ENCODE measurements at places on chromosomes 16 and 17. TPM values are rescaled to one million over a fixed set of nuclear protein-coding genes. Genes with fewer than 3 reads are reported as not detected.
A peak's percentile ranks its signal among the peaks of the same experiment; 100 is the strongest.

GRCh38 chr16:13154799-13155198 lies 253.4 kb downstream of the SHISA9 start:
- H3K36me3 ChIP-seq: no peaks in the 10 kb centered on the region
- no peak overlapping the region for H3K4me3 ChIP-seq
- H3K27me3 ChIP-seq: peaks cover 8% of the 10 kb centered on the region
- H3K27ac ChIP-seq: no peak overlapping the region
- H3K4me1 ChIP-seq: no peaks in the 10 kb centered on the region
- DNase-seq: no peak

GRCh38 chr17:40596261-40596919 lies 31.1 kb upstream of the CCR7 start:
- H3K27me3 ChIP-seq: no peaks in the 10 kb centered on the region
- peak overlapping the region; percentile 79 for H3K4me3 ChIP-seq
- no peaks in the 10 kb centered on the region for H3K36me3 ChIP-seq

DNA sequence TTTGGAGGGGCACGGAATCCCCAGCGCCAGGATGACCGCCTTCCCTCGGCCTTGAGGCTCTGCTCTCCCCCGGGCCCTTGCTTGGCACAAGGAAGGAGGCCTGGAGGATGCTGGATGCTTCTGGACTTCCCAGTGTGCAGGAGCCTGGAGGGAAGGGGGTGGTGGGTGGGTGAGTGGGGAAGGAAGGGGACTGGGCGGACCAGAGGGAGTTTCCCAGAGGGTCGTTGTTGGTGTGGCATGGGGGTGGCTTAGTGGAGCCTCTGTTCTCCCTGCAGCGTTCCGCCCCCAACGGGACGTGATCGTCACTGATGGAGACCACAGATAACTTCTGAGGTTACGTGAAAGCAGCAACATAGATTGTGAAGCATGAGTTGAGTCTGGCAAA lies 140.0 kb downstream of the IRF8 start:
- peaks cover 2% of the 10 kb centered on the region for H3K4me1 ChIP-seq
- H3K4me3 ChIP-seq: no peak overlapping the region
- peak overlapping the region; percentile 72 for H3K27ac ChIP-seq
- H3K36me3 ChIP-seq: no peaks in the 10 kb centered on the region
- DNase-seq: no peak

GRCh38 chr16:11104168-11105037 lies 151.6 kb downstream of the SOCS1 start:
- H3K27me3 ChIP-seq: no peaks in the 10 kb centered on the region
- no peak for DNase-seq
- peaks cover 34% of the 10 kb centered on the region for H3K4me1 ChIP-seq
- no peaks in the 10 kb centered on the region for H3K36me3 ChIP-seq

- H3K36me3 ChIP-seq: no peaks in the 10 kb centered on the region
- H3K4me1 ChIP-seq: no peaks in the 10 kb centered on the region
Observed at GRCh38 chr16:22932032-22932771, 118.2 kb downstream of the HS3ST2 start.

GRCh38 chr16:57899771-57900661 lies 70.9 kb downstream of the CNGB1 start:
- H3K36me3 ChIP-seq: no peaks in the 10 kb centered on the region
- peak; percentile 67 for DNase-seq
- no peak overlapping the region for H3K4me3 ChIP-seq
- H3K4me1 ChIP-seq: peaks cover 7% of the 10 kb centered on the region
- H3K27me3 ChIP-seq: peaks cover 8% of the 10 kb centered on the region

- peak overlapping the region; percentile 93 for H3K27ac ChIP-seq
- no peak for DNase-seq
- no peaks in the 10 kb centered on the region for H3K36me3 ChIP-seq
- no peaks in the 10 kb centered on the region for H3K27me3 ChIP-seq
Observed at GRCh38 chr17:10115536-10115932, 82.9 kb downstream of the GAS7 start.

- H3K4me1 ChIP-seq: no peaks in the 10 kb centered on the region
- no peak overlapping the region for H3K4me3 ChIP-seq
- H3K27me3 ChIP-seq: peaks cover 12% of the 10 kb centered on the region
- peaks cover 2% of the 10 kb centered on the region for H3K36me3 ChIP-seq
- H3K27ac ChIP-seq: no peak overlapping the region
- DNase-seq: no peak
Observed at GRCh38 chr17:15918661-15919259, 26.2 kb upstream of the ADORA2B start.

DNA sequence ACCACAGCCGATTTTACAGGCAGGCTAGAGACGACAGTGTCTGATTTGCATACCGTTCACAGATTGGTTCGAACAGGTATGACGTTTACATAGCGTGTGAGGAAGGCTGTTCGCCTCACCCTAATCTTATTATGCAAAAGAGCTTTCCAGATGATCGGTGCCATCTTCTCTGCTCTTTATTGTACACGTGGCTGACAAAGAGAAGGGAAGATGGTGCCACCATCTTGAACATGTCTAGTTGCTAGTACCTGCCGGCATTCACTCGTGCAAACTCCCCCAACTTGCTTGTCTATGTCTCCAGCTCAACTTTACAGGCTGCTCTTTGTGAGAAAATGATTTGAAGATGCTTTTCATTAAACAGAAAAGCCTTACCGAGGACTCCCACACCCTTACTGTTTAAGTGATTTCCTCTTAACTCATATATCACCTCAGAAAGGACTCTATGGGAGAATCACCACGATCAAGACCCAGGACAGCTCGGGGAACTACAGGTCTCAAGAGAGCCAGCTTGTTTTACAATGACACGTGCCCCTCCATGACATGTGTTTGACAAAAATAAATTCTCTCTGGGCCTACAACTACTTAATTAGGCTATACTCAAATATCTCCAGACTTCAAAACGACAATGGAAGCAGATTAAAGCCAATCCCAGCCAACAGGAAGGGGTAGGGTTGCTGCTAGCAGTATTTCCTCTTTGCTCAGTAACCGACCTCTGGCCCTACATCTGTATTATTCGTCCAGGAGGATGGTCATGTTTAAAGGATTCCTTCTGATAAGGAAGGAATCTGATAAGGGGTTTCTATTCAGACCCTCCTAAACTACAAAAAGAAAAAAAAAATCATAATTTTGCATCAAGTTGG lies 480.6 kb downstream of the TMEM114 start:
- H3K4me1 ChIP-seq: no peaks in the 10 kb centered on the region
- no peak overlapping the region for H3K4me3 ChIP-seq
- no peak overlapping the region for H3K27ac ChIP-seq
- H3K27me3 ChIP-seq: no peaks in the 10 kb centered on the region

DNA sequence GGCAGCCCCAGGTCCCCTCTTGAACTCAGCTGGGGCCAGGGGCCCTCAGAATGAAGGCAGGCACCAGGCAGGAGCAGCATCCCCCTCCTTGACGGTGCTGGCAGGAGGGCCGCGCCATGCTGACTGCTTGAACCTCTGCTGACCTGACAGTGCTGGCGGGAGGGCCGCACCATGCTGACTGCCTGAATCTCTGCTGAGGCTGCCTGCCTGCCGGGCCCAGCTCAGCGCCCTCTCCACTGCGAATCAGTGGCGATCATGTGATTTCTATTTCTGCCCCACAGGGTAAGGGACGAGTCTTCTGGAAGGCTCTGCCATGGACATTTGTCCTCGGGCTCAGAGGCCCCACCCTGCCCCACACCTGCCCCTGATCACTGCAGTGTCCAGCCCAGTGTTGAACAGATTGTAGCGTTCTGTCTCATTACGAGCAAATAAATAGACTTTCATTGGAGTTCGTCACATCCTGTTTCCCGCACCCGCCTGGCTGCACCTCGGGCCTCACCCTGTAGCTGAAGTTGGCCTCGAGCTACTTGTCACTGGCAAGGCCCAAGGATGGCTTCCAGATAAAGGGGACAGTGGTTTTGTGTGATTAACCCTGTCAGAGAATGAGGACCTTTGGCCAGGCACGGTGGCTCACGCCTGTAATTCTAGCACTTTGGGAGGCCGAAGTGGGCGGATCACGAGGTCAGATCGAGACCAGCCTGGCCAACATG lies 8.6 kb downstream of the C16orf90 start:
- no peak overlapping the region for H3K27ac ChIP-seq
- peaks cover 41% of the 10 kb centered on the region for H3K36me3 ChIP-seq
- H3K4me1 ChIP-seq: peaks cover 11% of the 10 kb centered on the region
- H3K4me3 ChIP-seq: no peak overlapping the region
- DNase-seq: no peak

- H3K4me1 ChIP-seq: no peaks in the 10 kb centered on the region
- H3K36me3 ChIP-seq: no peaks in the 10 kb centered on the region
- DNase-seq: no peak
Observed at GRCh38 chr17:68780596-68780995, 174.6 kb downstream of the ABCA8 start.

DNA sequence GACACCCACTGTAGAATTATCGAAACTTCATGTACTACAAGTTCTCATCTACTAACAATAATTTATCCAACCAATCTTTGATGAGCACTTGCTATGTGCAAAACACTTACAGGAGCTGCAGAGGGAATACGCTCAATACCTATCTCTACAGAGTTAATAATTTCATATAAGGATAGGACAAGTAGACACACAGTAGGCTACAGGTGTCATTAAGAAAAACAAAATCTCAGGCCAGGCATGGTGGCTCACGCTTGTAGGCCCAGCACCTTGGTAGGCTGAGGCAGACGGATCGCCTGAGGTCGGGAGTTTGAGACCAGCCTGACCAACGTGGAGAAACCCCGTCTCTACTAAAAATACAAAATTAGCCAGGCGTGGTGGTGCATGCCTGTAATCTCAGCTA lies 91.3 kb upstream of the PLEKHM1 start:
- peaks cover 32% of the 10 kb centered on the region for H3K36me3 ChIP-seq
- H3K4me1 ChIP-seq: peaks cover 37% of the 10 kb centered on the region
- H3K27ac ChIP-seq: peak overlapping the region; percentile 16
- H3K27me3 ChIP-seq: peaks cover 1% of the 10 kb centered on the region

GRCh38 chr16:59540621-59541020 lies 806.5 kb upstream of the GOT2 start:
- no peaks in the 10 kb centered on the region for H3K36me3 ChIP-seq
- H3K27me3 ChIP-seq: no peaks in the 10 kb centered on the region
- no peak overlapping the region for H3K4me3 ChIP-seq

The CCDC200 gene
- 1.4 TPM for total RNA-seq

The CDK5R1 gene
- total RNA-seq: 17.8 TPM

The NOTUM gene
- total RNA-seq: not detected

The NKD1 gene
- 4.1 TPM for total RNA-seq

The USP10 gene
- 79.5 TPM for total RNA-seq

The MYH2 gene
- not detected for total RNA-seq

The CD300E gene
- not detected for total RNA-seq

Measured in naive thymus-derived CD8-positive, alpha-beta T cell (primary cell).